Stimulated activated CD4-positive, alpha-beta T cell treated with anti-CD3 and anti-CD28 coated beads, Interleukin-1b, Interleukin-23, amount 100 ng/mL, for 1 hour (primary cell): ENCODE measurements at places on chromosomes 3 and 15.
A peak's percentile ranks its signal among the peaks of the same experiment; 100 is the strongest.

DNA sequence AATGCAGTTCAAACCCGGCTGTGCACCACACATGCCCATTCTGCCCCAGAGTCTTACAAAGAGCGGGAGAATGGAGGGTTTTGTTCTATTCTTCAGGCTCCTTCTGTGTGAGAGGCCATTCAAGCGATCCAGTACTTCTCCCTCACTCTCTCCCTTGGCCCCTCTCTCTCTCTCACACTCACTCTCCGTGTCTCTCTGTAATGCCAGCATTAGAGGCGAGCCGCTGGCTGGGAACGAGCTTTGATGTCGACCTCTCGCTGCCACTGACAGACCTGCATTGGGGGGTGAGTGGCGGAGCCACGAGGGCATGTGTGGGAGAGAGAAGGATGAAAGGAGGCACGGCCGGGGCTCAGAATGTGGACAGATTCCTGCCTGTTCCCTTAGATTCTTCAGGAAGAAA lies 231.7 kb upstream of the ARRDC4 start:
- DNase-seq, result no peak

DNA sequence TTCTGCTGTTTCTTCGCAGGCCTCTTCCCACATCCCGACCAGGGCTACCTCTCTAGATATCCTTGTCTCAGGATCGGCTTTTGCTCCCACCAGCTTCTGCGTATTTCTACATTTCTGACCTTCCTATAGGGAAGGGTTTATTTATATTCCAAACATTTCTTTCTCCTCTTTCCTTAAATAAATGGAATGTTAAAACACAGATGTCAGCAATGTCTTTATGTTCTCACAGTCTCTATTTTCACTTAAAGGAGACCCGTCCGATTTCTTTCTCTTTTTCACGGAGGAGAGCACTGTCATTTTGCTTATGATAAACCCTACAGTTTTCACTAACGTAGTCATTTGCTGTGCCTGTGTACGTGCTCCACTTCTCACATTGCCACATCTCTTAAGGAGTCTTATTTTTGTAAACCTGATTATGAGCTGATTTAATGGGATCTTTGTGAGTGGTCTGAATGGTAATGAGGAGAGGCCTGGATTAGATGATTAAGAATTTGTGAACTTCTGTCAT lies 630 bp downstream of the KIF15 start:
- DNase-seq, result no peak

GRCh38 chr3:4033296-4033695 lies 234.1 kb downstream of the LRRN1 start:
- no peak for DNase-seq

GRCh38 chr3:24945563-24945962 lies 450.9 kb upstream of the THRB start:
- no peak for DNase-seq

GRCh38 chr3:45223889-45224727 lies 2.0 kb downstream of the TMEM158 start:
- no peak for DNase-seq

DNA sequence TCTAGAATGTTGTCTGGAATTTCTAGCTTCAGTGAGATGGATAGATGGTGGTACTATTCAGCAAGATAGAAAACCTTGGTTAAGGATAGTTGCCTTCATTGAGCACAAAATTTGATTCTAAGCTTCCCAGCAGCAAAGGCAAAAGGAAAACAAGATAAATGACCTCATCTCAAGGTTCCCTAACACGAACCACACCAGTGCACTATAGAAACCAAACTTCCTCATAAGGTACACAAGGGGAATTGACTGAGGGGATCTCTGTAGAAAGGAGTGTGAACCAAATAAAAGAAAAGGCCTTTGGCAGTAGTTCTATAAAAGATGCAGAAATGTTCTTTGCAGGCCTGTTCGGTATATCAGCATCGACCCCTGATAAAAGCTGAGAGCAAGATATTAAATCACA lies 288.9 kb downstream of the SHQ1 start:
- no peak for DNase-seq

- DNase-seq, result no peak
These were observed 52.2 kb downstream of the GPR160 start for GRCh38 chr3:170089862-170090600.

DNA sequence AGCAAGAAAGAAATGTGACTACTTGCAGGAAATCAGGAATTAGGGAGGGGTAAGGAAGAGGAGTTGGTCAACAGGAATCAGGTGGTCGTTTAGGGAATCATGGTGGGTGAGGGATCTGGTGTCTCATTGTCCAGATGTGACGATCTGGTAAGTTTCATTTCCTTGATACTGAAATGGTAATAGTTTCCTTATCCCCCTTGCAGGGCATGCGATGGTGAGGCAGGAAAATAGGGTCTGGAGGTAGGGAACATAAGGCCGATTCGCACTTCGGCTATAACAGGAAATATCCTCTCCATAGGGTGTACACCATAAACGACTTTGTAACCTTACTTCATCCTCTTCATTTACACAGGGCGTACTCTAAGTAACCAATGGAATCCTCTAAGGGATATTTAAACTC lies 574 bp upstream of the LRRC34 start:
- no peak for DNase-seq

DNA sequence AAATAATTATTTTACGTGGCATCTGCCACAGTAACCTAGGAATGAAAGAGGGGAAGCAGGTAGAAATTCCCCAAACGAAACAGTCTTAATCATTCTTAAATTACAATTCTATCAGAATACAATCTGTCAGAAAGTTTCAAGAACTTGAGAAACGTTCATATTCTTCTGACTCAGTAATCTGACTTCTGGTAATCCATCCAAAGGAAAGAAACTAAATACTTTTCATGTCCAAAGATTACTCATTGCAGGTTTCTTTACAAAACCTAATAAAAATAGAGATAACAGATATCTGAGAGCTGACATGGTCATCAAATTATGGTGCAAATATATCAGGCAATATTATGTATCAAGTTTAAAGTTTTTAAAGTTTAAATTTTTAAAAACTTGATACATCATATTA lies 109.4 kb downstream of the DLG1 start:
- no peak for DNase-seq

DNA sequence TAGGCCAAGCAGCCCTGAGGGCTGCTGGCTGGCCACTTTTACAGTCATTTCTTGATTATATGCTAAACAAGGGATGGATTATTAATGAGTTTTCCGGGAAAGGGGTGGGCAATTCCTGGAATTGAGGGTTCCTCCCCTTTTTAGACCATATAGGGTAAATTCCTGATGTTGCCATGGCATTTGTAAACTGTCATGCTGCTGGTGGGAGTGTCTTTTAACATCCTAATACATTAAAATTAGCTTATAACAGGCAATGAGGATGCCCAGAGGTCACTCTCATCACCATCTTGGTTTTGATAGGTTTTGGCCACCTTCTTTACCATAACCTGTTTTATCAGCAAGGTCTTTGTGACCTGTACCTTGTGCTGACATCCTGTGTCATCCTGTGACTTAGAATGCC lies 11.7 kb upstream of the PYDC2 start:
- DNase-seq, result no peak

DNA sequence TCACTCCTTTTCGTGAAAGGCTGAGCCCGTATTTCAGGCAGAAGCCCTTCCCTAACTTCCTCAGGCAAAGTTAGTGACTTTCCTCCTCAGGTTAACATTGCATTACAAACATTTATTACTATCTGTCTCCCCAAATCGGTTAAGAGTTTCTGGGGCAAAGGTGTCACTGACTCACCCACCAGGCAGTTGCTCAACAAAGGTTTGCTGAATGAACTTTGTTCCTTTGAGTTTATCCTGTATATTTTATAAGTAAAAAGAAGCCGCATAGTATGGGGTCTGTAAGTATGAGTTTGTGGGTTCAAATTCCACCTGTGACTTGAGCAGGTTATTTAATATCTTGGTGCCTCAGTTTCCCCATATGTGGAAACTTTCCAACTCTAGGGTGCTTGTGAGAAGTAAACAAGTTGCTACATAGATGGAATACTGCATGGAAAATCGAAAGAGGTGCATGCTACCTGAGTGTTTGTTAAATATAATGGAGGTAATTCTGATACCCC lies 177.7 kb downstream of the THRB start:
- no peak for DNase-seq

GRCh38 chr3:6770397-6770690 lies 90.6 kb upstream of the GRM7 start:
- DNase-seq, result no peak

- DNase-seq, result no peak
These were observed 941 bp upstream of the SH3BP5 start for GRCh38 chr3:15333099-15333955.

- DNase-seq, result no peak
These were observed 9.3 kb downstream of the PSTPIP1 start for GRCh38 chr15:77004189-77004588.

DNA sequence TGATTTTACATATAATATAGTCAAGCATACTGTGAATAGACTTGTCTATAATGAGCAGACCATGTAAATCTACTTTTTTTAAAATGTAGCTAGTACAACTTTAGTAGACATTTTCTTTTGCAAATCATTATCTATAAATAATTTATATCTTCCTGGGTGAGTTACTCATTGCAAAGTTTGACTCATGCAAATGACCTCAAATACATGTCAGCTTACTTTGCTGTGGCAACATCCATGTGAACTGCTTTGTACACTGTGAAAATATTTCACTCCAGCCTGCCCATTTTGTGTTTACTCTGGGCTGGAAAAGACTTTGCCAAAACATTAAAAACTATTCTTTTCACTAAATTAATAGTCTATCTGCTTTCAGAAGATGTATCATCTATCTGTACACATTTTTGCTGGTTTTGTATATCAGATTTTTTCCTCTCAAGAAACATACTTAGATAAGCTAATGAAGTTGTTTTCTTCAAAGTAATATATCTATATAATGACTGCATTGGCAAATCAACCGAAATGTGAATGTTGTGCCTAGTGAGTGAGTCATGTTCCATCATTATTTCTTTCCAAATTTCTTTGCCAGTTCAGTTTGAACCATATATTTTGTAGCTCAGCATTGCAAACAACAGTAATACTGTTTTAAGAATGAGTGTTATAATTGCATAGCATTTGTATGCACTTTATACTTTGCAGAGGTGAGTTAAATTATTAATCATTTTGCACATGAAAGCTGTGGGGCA lies 26.5 kb downstream of the IGSF10 start:
- DNase-seq, result no peak

DNA sequence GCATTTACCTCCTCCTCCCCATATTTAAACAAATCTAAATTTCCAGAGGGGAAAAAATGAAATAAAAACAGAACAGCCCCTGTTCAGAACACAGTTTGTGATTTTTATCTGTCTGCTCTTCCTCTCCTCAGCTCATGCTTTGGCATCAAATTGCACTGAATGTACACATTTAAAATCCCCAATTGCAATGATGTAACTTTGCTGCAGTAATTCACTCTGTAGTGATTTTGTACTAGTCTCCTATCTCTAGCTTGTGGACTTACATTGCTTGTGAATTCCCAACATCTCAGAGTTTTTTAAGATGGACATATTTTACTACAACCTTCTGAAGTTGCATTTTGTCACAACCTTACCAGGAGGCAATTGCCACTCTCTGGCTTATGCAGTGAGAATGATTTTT lies 81.6 kb upstream of the ROBO2 start:
- no peak for DNase-seq

DNA sequence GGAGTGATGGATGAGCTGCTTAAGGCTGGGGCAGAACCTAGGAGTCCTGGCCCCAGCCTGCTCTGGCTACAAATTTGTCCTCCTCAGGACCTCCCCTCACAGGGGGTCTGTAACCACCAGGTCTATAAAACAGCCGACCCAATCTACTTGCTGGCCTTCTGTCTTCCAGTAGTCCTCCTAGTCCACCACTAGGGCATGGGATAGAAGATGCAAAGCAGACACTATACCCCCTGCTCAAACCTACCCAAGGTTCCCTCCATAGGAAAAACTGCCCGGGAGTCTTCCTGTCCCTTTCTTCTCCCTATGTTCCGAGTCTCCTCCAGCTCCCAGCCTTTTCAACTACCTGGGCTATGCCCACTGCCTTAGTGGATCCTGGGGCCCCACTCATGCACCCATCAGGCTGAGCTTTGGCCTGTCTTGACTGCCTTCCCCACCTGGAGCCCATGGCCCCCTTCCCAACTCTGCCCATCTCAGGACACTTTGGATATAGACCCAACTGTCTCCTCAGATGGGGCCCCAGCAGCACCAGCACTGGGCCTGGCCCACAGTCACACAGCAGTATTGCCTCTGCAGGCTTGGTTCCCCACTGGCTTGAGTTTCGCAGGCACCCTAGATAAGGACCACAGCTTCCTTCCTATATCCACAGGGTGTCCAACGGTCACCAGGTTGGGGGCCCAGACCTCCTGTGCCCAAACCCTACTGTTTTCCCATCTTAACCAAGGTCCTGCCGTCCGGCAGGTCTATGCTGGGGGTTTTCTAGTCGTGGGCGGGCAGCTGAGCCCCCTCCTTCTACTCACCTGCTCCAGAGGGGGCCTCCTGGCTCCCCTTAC lies 1.1 kb downstream of the HYAL3 start:
- DNase-seq, result no peak

- DNase-seq, result no peak
These were observed 128.4 kb downstream of the IGF1R start for GRCh38 chr15:98776607-98777281.

DNA sequence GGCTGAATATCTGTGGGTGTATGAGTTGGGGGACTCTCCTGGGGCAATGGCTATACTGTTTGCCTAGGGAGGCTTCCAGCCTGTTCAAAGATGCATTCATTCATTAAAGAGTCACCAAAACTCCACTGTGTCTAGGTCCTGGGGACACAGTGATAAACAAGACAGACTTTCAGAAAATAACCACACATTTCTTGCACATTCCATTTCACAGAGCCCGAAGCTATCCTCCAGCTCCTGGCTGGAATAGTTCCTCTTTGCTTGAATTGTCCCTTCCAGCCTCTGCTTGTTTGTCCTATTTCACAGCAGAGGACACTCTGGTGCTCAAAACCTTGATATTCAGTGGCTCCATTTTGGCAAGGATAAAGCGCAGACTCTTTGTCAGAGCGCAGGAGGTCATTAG lies 61.7 kb upstream of the ITGA11 start:
- no peak for DNase-seq

DNA sequence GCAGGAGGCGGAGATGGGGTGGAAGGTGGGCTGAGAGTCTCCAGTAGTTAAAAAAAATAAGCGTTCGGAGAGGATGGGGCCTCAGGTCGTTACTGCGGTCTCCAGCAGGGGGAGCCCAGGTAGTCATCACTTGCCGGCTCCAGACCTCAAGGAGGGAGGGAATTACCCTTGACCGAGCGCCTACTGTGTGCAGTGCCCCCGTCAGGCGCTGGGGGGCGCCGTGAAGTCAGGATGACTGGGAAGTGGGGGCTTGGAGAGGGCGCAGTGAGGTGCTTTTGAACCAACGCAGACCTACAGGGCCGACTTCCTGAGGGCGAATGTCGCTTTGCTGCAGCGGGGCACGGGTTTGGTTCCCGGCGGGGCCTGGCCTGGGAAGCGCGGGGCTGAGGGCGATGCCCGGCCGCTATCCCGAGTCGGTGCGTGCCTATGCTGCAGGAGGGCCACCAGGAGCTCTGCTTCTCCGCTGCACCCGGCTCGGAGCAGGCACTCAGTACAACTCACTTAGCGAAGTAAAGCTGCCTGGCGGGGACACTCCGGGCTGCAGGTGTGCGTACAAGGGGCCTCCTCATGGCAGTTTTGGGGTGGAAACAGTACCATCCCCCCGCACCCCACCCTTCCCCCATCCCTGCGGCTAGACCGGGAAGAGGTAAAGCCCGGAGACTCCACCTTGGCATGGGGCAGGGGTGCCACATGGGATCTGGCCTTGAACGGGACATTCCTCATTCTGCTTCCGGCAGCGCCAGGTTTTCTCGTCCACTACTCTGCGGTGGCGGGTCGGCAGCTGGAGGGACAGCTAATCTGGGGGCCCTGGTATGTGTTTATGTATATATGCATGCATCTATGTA lies 79.8 kb downstream of the RHCG start:
- DNase-seq, result peak; percentile 21
